GM23248 (cell line): ENCODE measurements at places on chromosomes 1 and 21. TPM values are rescaled to one million over a fixed set of nuclear protein-coding genes. Genes with fewer than 3 reads are reported as not detected.

DNA sequence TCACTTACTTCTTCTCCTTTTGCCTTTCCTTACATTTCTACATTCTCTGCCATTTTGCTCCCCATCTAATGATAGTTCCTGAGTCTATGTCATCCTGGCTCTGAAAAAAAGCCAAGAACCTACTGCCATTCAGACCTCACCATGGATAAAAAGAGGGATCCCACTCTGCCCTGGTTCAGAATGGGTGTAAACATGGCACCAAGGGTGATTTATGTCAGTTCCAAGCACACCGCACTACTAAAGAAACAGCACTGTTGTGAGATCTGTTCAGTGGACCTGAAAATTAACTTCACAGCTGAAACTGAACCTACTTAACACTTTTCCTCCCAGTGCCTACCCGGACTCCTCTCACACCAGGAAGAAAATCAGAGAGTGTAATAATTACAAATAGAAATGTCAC lies 72.3 kb upstream of the NTPCR start:
- DNase-seq, result no peak
- no peaks in the 10 kb centered on the region for H3K4me1 ChIP-seq
- H3K27me3 ChIP-seq, result no peaks in the 10 kb centered on the region; the same call in 1 of the 2 replicates
- no peak overlapping the region for H3K27ac ChIP-seq
- H3K4me3 ChIP-seq, result no peak overlapping the region
- no peaks in the 10 kb centered on the region for H3K36me3 ChIP-seq

GRCh38 chr1:76948846-76949245 lies 81.6 kb downstream of the ST6GALNAC5 start:
- peak; percentile 8 for DNase-seq
- no peaks in the 10 kb centered on the region for H3K36me3 ChIP-seq
- H3K27ac ChIP-seq, result peak overlapping the region; percentile 74

- peak; percentile 43 for DNase-seq
- H3K4me3 ChIP-seq, result no peak overlapping the region
- H3K27me3 ChIP-seq, result no peaks in the 10 kb centered on the region
Measured at GRCh38 chr1:67572594-67573221, 112.3 kb upstream of the GADD45A start.

DNA sequence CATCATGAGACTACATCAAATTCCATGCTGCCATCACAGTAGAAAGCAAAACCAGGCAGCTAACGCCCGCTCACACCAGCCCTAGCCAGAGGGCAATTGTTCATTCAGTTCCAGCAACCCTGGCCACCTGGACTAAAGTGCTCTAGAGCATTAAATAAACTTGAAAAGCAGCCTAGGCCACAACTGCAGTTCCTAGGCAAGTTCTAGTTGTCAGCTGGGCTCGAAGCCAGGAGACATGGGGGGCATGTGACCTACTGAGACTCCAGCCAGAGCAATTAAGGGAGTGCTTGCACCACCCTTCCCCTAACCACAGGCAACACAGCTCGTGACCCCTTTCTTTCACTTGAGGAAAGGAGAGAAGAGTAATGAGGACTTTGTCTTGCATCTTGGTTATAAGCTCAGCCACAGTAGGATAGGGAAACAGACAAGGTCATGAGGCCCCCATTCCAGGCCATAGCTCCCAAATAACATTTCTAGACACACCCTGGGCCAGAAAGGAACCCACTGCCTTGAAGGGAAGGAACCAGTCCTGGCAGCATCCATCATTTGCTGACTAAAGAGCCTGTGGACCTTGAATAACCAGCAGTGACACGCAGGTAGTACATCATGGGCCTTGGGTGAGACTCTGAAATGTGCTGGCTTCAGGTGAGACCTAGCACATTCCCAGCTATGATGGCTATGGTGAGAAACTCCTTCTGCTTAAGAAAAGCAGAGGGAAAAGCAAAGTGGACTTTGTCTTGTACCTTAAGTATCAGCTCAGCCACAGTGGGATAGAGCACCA lies 77.0 kb downstream of the ZZZ3 start:
- H3K36me3 ChIP-seq, result peaks cover 34% of the 10 kb centered on the region
- peak; percentile 31 for DNase-seq
- no peaks in the 10 kb centered on the region for H3K27me3 ChIP-seq
- no peak overlapping the region for H3K27ac ChIP-seq

- peaks cover 38% of the 10 kb centered on the region for H3K27me3 ChIP-seq
- DNase-seq, result peak; percentile 60
- H3K4me3 ChIP-seq, result no peak overlapping the region
- H3K4me1 ChIP-seq, result no peaks in the 10 kb centered on the region
- no peaks in the 10 kb centered on the region for H3K36me3 ChIP-seq
Measured at GRCh38 chr1:201376464-201377374, 761 bp downstream of the TNNT2 start.

DNA sequence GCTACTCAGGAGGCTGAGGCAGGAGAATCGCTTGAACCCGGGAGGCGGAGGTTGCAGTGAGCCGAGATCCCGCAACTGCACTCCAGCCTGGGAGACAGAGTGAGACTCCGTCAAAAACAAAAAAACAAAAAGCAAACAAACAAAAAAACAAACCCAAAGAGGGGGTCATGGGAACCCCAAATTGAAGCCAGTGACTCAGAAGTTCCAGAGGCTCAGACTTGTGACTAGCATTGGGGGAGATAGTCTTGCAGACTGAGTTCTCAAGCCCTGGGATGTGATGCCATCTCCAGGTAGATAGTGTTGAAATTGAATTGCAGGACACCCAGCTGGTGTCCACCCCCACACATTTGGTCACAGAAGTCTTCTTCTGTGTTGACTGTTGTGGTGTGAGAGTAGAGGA lies 24.9 kb upstream of the ENO1 start:
- DNase-seq, result peak; percentile 73
- no peaks in the 10 kb centered on the region for H3K36me3 ChIP-seq
- H3K27me3 ChIP-seq, result no peaks in the 10 kb centered on the region
- peak overlapping the region; percentile 29; the same call in 1 of the 2 replicates for H3K4me3 ChIP-seq
- peak overlapping the region; percentile 90 for H3K27ac ChIP-seq

GRCh38 chr1:232568331-232568852 lies 61.5 kb downstream of the SIPA1L2 start:
- H3K27ac ChIP-seq, result no peak overlapping the region
- H3K4me3 ChIP-seq, result no peak overlapping the region
- H3K27me3 ChIP-seq, result no peaks in the 10 kb centered on the region
- peak; percentile 5 for DNase-seq
- no peaks in the 10 kb centered on the region for H3K4me1 ChIP-seq

DNA sequence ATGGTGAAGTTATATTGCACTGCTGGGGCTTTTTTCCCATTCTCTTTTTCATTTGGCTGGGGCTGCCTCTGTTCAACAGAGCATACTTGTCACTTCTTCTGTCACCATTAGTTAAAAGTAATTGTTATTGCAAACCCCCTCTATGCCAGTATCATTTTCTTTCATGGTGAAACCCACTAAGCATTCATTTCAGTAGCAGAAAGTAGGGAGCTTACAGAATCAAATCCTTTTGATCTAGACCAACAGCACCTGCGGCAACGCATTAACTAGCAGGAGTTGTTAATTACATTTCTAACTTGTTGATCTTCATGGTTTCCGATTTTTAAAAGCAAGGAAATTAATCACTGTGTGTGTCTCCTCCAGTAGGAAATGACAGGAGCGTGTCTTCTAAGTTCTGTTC lies 15.0 kb downstream of the SMYD2 start:
- DNase-seq, result no peak
- H3K27me3 ChIP-seq, result no peaks in the 10 kb centered on the region
- no peaks in the 10 kb centered on the region for H3K36me3 ChIP-seq
- H3K27ac ChIP-seq, result no peak overlapping the region

GRCh38 chr1:192407206-192407605 lies 90.4 kb downstream of the RGS21 start:
- DNase-seq, result no peak
- no peak overlapping the region for H3K27ac ChIP-seq
- no peaks in the 10 kb centered on the region for H3K27me3 ChIP-seq
- H3K36me3 ChIP-seq, result no peaks in the 10 kb centered on the region
- no peaks in the 10 kb centered on the region for H3K4me1 ChIP-seq

GRCh38 chr1:210374600-210374953 lies 45.9 kb downstream of the HHAT start:
- no peak overlapping the region for H3K4me3 ChIP-seq
- peaks cover 27% of the 10 kb centered on the region for H3K4me1 ChIP-seq
- no peak for DNase-seq
- H3K27ac ChIP-seq, result no peak overlapping the region

- peak overlapping the region; percentile 90 for H3K4me3 ChIP-seq
- no peaks in the 10 kb centered on the region for H3K27me3 ChIP-seq
- no peaks in the 10 kb centered on the region; the same call in 1 of the 2 replicates for H3K36me3 ChIP-seq
- peaks cover 6% of the 10 kb centered on the region; the same call in 1 of the 2 replicates for H3K4me1 ChIP-seq
Measured at GRCh38 chr1:112707221-112708001, 484 bp upstream of the RHOC start.

DNA sequence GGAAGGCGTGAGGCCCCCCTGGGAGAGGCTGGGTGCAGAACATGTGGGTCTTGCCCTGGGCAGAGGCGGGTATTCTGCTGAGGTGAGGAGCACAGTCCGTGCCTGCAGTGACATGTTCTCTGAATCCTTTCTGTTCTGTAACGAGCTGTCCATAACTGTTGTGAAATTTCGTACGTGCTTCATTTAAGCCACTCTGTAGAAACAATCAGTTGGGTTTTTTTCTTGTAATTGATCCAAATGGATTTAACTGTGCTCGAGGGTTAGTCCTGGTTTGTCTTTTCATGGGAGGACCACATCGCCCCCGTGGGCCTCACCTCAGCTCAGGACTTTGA lies 45.4 kb upstream of the DIP2A start:
- DNase-seq, result no peak
- H3K36me3 ChIP-seq, result 0 out of 2 replicates have a peak, but pooled peaks cover 13% of the 10 kb centered on the region
- no peaks in the 10 kb centered on the region for H3K4me1 ChIP-seq
- H3K4me3 ChIP-seq, result no peak overlapping the region
- no peaks in the 10 kb centered on the region for H3K27me3 ChIP-seq

CLCA1 gene
- not detected in 2 replicates for polyA plus RNA-seq

SUMO3 gene
- polyA plus RNA-seq, result 178 TPM in 2 replicates

OR2L2 gene
- not detected in 2 replicates for polyA plus RNA-seq

GPR61 gene
- not detected in 2 replicates for polyA plus RNA-seq

KIAA1614 gene
- polyA plus RNA-seq, result 1.3 and 2.7 TPM in 2 replicates

LCE2C gene
- 1.8 and 2.0 TPM in 2 replicates for polyA plus RNA-seq

OLIG2 gene
- polyA plus RNA-seq, result not detected in 2 replicates

ZFP69 gene
- polyA plus RNA-seq, result 2.5 and 3.8 TPM in 2 replicates

SLC26A9 gene
- not detected in 2 replicates for polyA plus RNA-seq

LPAR3 gene
- polyA plus RNA-seq, result not detected in 2 replicates
